Right lung (tissue), 10 donors: ENCODE measurements at places on chromosomes 13 and 19. TPM values are rescaled to one million over a fixed set of nuclear protein-coding genes. Genes with fewer than 3 reads are reported as not detected.

The SERPINE3 gene
- 0.65 TPM for polyA plus RNA-seq

The TGFBR3L gene
- polyA plus RNA-seq, result 0.23 TPM

The MIDN gene
- 56.9 TPM for polyA plus RNA-seq

The ZNF229 gene
- polyA plus RNA-seq, result 12.6 TPM

The UBE2L5 gene
- 0.47 TPM for polyA plus RNA-seq

The FBXO27 gene
- 4.5 TPM for polyA plus RNA-seq

The IGFL1 gene
- not detected for polyA plus RNA-seq

The POLRMT gene
- polyA plus RNA-seq, result 43.0 TPM

The KLK2 gene
- polyA plus RNA-seq, result 0.16 TPM

DNA sequence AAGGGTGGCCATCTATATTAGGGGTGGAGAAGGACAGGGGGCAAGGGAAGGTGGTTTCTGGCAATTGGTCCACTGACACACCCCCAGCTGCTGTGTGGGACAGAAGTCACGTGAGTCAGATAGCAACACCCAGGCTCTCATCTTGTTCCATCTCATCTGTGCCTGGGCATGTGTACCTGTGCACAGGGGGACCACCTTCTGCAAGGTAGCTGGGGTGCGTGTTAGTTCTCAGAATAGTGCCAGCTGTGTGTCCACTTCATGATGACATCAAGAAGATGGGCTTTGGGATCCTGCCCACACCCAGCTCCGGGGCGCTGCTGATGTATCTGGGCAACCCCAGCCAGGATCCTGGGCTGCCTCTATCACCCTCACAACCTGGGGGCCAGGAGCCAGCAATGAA is 38.6 kb downstream of the COL4A2 start:
- DNase-seq, result no peak

- DNase-seq, result no peak
Observed at GRCh38 chr19:1170938-1171754, 2.9 kb downstream of the SBNO2 start.

DNA sequence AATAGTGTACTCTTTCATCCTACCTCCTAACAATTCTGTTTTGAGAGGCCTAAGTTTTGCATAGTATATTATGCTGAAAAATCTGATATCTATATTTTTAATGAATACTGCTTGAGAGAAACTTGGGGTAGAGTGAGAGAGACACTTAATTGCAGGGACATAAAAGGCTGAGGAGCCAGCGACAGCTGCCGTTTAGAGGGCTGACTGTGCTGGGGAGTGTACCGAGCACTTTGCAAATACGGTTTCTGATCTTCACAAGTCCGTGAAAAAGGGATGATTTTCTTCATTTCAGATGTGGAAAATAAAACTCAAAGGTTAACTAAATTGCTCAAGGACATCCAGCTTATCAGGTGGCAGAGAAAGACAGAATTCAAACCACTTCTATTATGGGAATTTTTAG is 97.4 kb downstream of the CAB39L start:
- DNase-seq, result no peak

GRCh38 chr13:112713517-112714253 is 23.8 kb downstream of the ATP11A start:
- no peak for DNase-seq

- no peak for DNase-seq
Observed at GRCh38 chr19:39533791-39534190, 1.1 kb upstream of the EID2B start.

GRCh38 chr13:66036636-66037035 is 1193.5 kb downstream of the PCDH9 start:
- DNase-seq, result no peak

GRCh38 chr19:54136086-54136863 is 1.3 kb upstream of the CNOT3 start:
- no peak for DNase-seq

DNA sequence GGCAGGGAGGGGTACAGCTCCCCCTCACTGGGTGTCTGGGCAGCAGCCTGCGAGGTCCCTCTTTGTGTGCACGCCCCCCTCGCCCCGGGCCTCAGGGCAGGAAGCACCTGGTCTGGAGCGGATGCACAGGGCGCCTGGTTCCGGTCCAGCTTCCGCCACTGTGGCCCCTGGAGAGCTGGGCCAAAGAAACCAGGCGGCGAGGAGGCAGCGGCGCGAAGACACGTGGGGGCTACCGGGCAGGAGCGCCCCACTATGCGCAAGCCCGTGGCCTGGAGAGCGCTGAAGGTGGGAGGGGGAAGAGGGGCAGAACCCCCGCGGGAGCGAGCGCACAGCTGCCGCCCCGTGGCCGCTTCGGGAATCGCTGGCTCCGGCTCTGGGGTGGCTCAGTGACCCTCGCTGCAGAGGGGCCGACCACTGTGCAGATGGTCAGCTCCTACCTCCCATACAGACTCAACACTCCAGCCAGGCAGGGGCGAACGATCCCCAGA is 1.7 kb upstream of the LYL1 start:
- no peak for DNase-seq

DNA sequence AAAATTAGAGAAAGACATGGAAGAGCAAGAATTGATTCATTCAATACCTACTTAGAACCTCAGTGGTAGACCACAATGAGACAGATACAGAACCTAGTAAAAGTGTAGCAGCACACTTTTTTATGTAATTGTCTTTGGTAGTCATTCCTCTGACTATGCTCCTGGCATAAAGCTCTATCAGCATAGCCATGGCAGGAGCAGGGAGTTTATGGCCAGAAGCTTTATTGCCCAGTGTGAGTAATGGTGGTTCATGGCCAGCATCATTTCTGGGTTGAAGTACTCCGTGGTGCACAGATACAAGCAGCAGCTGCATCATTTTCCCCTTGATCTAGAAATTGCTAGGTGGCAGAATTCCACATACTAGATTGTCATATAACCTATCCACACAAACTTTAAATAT is 352.6 kb downstream of the TBC1D4 start:
- DNase-seq, result no peak

DNA sequence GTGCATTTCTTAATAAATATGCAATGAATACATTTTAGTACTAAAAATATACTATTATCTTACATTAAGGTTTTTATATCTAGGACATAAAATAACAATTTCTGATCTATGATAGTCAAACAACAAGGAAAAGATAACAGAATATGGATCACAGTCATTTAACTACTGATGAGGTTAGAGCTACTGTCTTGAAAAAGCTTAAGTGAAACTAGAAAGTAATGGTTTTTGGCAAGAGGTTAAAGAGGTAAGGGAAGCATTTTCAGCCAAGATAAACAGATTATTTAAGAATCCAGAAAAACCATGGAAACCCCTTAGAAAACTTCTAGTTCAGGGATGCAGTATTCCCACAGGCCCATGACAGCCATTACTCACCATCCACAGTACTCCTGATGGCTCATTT is 787.4 kb downstream of the DACH1 start:
- no peak for DNase-seq

- DNase-seq, result peak; percentile 1
Observed at GRCh38 chr13:89790696-89791095, 1556.8 kb upstream of the MIR17HG start.

DNA sequence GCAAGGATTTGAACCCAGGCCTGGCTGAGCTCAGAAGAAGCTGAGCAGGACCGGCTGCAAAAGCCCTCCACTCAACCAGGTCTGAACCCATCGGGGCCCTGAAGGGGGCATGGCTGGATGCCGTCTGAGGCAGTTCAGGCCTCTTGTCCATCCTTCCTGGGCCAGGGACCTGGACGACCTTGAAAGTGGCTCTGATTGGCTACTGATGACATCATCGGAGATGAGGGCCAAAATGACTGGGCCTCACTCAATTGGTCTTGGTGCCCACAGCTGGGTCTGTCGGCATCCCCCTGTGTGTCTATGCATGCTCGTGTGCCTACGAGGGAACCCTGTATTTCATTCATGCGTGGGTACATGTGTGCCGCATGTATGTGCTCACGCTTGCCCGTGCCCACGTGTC is 71.8 kb downstream of the PTPRS start:
- DNase-seq, result no peak

GRCh38 chr13:52751196-52751595 is 11.6 kb upstream of the CNMD start:
- DNase-seq, result no peak

DNA sequence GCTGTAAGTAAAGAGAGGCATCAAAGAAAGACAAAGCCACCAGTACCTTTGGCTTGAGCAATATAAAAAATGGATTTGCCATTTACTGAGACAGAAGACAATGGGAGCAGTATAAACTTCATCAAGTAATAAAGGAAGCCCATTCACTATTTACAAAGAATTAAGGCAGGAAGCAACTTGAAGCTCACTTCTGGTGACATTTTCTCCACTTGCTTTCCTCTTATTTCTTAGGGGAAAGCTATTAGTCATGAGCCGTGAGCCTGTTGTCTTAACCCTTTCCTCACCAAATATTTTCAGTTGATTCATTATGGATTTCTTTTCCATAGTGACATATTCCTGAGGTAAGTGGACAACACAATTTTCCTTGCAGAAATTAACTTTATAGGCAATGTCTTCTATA is 156.8 kb downstream of the DNAJC3 start:
- peak; percentile 1 for DNase-seq

DNA sequence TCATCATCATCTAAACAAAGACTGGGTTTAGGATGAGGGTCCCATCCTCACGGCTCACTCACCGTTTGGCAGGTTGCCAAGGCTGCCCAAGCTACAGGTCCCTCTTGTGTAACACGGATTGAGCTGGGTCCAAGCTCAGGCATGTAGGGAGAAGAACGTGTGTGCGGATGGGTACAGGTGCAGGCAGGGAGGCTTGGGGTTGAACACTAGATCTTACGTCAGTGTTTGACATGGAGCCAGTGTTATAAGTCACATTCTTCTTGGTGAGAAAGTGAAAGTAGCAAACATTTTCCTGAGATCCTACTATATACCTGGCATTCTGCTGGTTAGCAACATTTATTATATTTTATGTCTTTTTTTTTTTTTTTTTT is 136.8 kb upstream of the RNF113B start:
- DNase-seq, result no peak

- no peak for DNase-seq
Observed at GRCh38 chr13:92262100-92262788, 863.8 kb downstream of the GPC5 start.

GRCh38 chr13:23561261-23561660 is 9.0 kb upstream of the TNFRSF19 start:
- DNase-seq, result no peak

DNA sequence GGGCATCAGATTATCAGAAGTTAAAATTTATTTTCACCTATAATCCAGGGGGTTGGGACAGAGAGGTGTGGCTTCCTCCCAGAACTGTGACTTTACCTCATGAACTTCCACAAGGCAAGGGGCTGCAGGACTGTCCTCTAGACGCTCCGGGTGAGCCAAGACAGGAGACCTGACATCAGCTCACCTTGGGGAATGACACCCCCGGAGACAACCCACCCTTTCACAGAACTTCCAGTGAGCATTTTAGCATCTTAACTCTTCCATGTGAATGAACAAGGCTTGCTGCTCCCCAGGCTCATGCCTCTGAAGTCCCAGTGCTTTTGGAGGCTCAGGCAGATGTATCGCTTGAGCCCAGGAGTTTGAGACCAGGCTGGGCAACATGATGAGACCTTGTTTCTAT is 29.4 kb upstream of the TFDP1 start:
- DNase-seq, result no peak

DNA sequence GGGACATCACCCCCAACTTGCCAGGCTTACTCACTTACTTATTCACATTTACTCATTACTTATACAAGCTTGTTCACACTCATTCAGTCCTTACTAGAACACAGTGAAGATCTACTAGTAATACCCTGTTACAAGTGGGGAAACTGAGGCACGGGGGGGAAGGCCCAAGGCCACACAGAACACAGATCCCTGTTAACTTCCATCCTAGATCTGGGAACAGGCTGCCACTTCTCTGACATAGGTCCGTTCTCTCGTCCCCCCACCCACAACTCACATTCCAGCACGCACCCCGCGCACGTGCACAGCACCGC is 1.5 kb upstream of the NRTN start:
- no peak for DNase-seq

DNA sequence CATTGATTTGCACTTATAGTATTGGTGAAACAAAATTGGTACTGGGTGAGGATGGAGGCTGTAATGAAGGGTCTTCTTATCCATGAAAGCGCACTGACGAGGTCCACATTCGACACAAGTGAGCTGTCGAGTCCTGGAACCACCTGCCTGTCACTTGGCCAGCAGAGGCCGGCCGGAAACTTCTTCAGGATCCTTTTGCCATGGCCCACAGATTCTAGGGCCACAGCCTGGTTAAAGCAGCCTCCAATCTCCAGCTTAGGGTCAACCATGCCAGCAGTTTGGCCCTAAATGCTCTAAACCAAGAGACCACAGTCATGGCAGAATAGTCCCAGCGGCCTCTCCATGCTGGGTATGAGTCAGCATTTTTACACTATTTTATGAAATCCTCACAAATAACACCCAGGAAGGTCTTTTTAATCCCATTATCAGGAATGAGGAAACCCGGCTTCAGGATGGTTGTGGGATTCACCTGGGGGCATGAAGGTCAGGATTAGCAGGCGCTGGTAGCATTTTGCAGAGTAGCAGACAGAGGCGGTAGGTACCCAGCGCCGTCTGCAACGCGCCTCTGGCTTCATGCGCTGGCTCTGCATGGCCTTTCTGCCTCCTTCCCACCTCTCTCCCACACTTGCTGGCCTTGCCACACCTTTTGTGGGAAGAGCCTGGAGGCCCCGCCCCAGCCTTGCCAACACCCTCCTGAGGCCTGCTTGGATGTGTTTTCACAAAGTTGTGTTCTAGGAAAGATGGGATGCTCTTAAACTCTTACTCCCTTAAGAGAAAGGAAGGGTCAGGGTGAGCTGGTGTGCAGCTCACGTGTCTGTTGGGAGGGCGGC is 15.2 kb downstream of the GAS6 start:
- DNase-seq, result no peak

DNA sequence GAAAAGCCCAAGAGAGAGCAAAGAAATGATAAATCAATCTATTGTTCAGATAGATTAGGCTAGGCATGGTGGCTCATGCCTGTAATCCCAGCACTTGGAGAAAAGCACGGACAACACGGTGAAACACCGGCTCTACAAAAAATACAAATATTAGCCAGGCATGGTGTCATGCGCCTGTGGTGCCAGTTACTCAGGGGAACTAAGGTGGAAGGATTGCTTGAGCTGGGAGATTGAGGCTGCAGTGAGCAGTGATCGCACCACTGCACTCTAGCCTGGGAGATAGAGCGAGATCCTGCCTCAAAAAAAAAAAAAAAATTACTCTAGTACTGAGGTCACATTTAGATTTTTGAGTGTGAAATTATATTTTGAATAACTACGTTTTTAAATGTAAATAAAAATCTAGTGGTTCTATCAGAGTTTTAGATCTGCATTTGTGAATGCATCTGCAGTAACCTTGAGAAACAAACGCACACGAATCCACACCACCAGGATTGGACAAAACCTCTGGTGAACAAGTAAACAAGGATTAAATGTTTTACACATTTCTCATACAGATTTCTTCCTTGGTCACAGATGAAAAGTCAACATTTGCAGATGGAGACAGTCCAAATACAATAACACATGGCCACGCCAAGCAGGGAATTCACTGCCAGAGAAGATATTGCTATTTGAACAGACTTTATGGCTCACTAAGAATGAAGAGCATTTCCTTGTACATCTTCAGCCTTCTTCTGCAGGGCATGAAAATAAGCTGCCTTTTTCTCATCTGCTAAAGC is 917.6 kb downstream of the PCDH9 start:
- DNase-seq, result peak; percentile 14
